ENCODE measurements at places on chromosomes 4 and X. TPM values are rescaled to one million over a fixed set of nuclear protein-coding genes. Genes with fewer than 3 reads are reported as not detected.

GRCh38 chr4:56253666-56254305 is 133.5 kb downstream of the AASDH start:
- H3K36me3 ChIP-seq = no peaks in the 10 kb centered on the region
- no peak for DNase-seq
- H3K27me3 ChIP-seq = no peaks in the 10 kb centered on the region
- no peak overlapping the region for H3K27ac ChIP-seq

- no peaks in the 10 kb centered on the region for H3K4me1 ChIP-seq
- no peaks in the 10 kb centered on the region for H3K36me3 ChIP-seq
- H3K27ac ChIP-seq = no peak overlapping the region
- no peak overlapping the region for H3K4me3 ChIP-seq
- no peaks in the 10 kb centered on the region for H3K27me3 ChIP-seq
- no peak for DNase-seq
These were observed 93.4 kb downstream of the TMA16 start for GRCh38 chr4:163587867-163588266.

GRCh38 chr4:6291784-6292297 is 22.2 kb downstream of the WFS1 start:
- H3K4me1 ChIP-seq = no peaks in the 10 kb centered on the region
- H3K36me3 ChIP-seq = peaks cover 95% of the 10 kb centered on the region

HPF1 gene
- 38.3 TPM for total RNA-seq
